ENCODE measurements at places on chromosomes 3 and 15.
A peak's percentile ranks its signal among the peaks of the same experiment; 100 is the strongest.

- DNase-seq = no peak
These were observed 37.3 kb downstream of the SMAD6 start for GRCh38 chr15:66739287-66739686.

DNA sequence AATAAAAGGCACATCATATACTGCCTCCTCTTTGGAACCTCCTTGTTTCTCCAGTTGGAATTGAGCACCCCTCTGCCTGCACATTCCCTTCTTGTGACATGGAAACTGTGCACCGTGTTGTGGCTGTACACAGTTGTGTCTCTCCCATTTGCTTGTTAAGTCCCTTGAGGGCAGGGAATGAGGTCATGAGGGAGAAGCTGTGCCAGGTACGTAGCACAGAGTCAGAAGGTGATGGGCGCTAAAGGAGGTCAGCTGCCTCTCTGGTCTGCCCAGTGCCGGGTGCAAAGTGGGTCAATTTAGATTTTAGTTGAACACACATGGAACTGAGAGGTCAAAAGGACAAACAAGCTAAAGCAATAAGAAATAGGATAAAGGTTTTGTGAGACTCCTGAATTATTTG, 124.4 kb downstream of the FAM43A start:
- no peak for DNase-seq

- DNase-seq = no peak
These were observed 53.1 kb downstream of the TCF12 start for GRCh38 chr15:56971571-56971970.

DNA sequence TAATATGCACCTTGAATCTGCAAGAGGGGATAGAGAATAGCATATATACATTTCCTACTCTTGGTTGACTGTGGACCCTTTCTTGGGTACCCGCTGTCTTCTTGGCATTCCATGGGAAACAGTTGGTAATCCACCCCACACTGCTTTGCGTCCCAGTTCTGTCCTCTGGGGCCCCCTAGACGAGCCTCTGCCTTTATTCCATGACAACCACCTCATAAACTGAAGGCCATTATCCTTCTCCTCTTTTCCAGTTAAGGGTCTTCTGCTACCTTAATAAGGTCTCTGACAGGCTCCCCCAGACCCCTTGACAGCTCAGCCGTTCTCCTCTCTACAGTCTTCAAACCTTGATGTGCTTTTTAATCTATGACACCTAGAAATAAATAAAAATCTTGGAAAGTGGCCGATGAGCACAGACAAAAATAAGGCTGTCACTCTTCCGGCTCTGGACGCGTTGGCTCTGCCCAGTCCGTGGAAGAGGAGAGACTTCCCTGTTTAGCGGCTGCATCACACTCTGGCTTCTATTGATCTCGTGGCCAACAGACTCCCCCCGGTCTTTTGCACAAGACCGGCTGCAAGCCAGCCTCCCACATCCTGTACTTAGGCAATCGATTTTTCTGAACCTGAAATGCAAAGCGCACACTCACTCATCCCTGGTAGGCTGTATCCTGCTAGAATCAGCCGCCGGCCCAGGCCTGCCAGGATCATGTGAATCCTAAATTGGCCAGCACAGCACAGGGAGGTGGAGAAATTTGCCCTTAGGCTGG, 251.0 kb upstream of the TLE3 start:
- peak; percentile 54 for DNase-seq

Measured in globus pallidus (tissue), 1 donor.